ENCODE measurements at places on chromosomes 2 and 18. TPM values are rescaled to one million over a fixed set of nuclear protein-coding genes. Genes with fewer than 3 reads are reported as not detected.

PDE11A gene
- total RNA-seq, result 2.2 TPM

KLF11 gene
- 24.4 TPM for total RNA-seq

DNA sequence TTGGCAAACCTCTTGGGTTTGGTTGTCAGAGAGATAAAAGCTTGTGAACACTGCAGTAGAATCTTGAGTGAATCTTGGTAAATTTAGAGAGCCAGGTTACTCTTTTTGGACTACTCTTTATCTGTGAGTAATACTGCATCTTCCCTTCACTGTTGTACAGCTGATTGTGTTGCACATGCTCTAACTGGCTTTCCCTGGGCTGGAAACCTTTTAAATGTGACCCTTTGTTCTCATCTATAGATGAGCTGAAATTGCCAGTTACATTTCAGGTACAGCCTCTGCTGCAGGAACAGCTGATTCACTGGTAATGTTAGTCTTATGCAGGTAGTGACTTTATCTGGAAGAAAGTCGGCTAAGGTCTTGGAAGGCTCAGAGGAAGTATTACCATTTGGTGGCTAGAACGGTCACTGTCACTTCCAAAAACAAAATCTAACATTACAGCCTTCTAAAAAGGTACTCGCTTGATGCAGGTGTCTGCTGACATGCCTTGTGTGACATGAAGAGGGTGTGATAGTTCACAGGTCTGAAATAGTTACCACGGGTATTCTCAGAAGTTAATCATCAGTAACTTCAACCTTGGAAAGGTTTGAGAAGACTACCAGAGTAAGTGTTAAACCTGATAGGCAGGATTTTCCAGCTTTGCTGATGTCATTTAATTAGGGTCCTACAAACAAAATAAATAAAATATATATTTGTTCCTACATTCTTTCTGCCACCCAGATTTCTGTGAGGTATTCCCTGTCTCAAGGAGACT, 851.1 kb downstream of the SLC4A3 start:
- no peak for DNase-seq

DUSP2 gene
- total RNA-seq, result 1.5 TPM

SLC38A11 gene
- 0.48 TPM for total RNA-seq

DNA sequence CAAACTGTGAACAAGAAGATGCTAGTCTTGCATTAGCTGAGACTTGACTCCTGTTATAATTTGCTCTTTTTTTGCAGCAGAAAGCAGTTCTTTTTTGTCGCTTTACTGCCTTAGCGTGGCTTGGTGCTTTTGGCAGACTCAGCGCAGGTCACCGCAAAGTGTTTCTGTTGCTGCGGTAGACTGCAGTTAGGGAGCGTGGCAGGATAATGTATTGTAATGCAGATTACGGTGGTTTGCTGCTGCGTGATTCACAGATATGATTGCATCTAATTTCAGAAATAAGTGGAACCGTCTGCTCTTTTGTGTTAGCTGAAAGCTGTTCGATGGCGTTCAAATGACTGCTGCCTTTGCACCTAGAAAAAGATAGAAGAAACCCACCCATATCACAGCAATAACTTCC, 131.6 kb upstream of the SATB2 start:
- DNase-seq, result no peak

GRCh38 chr2:46674488-46674887, 195.1 kb downstream of the TMEM247 start:
- no peak for DNase-seq

DNA sequence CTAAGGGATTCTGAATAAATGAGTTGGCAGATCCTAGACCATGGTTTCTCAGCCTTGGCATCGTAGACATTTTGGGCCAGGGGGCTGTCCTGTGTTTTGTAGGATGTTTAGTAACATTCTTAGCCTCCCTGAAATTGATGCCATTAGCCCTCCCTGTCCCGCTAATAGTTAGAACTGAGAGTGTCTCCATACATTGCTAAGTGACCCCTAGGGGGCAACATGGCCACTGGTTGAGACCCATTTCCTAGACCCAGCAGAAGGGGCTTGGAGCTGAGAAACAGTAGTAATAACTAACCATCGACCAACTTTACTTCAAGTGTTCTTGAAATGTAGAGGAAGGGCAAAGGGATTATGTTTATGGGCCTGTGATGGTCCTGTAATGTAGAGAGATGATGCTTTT, 40.8 kb downstream of the KCMF1 start:
- no peak for DNase-seq

DNA sequence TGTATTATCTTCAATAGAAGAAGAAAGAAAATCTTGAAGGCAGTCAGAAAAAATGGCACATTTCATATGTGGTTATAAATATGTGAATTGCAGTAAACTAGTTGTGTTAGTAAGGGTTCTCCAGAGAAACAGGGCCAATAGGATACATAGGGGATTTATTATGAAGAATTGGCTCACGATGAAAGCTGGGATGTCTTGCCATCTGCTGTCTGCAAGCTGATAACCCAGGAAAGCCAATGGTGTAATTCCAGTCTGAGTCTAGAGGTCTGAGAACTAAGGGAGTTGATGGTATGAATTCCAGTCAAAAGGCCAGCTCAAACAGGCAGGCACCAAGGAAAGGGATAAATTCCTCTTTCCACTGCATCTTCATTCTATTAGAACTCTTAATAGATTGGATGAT, 362.4 kb downstream of the KCNJ3 start:
- no peak for DNase-seq

DNA sequence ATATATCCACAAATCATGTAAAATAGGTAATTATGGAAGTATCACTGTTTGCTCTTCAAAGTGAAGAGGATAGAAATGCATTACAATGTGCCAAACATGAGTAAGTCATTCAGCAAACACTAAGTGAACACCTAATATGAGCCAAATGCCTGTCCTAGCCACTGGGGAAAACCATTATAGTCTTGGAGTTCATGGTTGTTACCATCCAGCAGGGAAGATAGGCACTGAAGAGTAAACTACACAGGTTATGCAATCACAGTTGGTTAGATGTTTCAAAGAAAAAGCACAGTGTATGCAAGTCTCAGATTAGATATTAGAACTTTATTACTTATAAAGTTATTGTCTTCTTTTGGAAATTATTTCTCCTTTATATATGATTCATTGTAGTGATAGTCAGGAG, 3.9 kb upstream of the SERPINB2 start:
- no peak for DNase-seq

DNA sequence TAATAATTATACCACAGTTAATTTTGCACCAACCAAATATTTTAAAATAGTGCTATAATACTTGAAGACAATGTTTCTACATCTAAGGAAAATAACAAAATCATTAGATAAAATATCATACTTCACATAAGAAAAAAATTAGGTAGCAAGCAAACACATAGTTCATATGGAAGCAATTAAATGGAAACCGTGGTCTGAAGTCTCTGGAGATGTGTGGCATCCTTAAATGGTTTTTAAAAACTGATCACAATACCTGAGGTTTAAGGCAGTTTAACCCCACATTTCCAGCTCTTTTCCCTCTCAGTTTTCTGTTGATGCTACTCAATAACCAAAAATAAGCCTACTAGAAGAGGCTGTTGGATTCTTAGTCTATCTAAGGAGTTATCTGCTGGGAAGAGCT, 71.3 kb downstream of the ASXL2 start:
- DNase-seq, result no peak

- no peak for DNase-seq
Observed at GRCh38 chr2:174399171-174399570, 3.6 kb downstream of the SCRN3 start.

DNA sequence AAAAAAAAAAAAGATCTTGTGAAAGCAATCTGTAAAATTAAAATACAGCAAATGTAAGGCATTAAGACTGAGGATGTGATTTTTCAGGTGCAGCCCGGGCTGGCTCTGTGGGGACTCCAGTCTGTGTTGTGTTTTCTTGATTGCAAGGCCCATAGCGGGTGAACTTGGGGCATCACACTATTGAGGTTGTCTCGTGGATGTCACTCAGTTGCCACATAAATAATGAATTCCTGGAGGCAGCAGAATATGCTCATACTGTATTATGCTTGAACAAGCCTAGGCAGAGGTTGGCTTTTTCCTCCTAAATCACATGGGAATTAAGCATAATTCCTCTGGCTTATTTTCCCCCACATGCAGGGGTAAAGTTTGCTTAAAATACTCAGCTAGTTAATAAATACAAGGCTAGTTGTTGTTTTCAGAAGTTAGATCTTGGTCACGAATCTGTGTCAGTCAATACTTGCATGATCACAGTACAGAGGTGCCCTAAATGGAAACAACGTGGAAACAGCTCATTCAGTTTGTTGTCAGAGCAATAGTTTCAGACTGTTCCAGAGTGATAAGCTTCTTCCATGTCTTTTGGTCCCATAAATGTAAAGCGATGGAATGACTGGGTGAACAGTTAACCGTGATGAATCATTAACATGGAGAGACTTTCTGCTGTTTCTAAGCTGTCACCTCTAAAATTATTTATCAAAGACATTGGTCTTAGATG, 16.4 kb downstream of the GEMIN6 start:
- DNase-seq, result no peak

GRCh38 chr2:222296911-222297599, 1.7 kb downstream of the PAX3 start:
- DNase-seq, result no peak

GRCh38 chr2:220432645-220433044, 805.2 kb downstream of the SLC4A3 start:
- no peak for DNase-seq

GRCh38 chr2:46276642-46277041, 20.6 kb upstream of the EPAS1 start:
- DNase-seq, result no peak

ABCG5 gene
- not detected for total RNA-seq

DNA sequence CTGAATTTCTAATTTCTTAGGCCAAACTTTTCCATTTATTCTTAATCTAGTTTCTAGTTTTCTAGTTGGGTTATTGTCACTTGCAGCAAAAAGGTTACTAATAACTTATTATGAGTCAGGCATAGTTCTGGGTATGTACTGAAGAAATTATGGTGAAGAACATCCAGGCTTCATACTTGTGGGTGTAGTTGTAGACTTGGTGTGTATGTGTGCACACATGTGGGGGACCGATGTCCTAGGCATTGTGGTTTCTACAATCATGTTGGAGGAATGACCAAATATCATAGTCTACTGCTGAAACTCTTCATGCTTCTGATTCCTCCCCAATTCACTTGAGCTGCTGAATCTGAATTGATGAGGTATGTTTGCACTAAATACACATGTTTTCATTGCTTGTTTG, 141.2 kb downstream of the PMAIP1 start:
- DNase-seq, result no peak

FSHR gene
- total RNA-seq, result 0.46 TPM

- no peak for DNase-seq
Observed at GRCh38 chr2:121910139-121910538, 154.7 kb downstream of the TSN start.

Measured in Right ventricle myocardium superior (tissue), 1 donor.